Stimulated activated CD4-positive, alpha-beta T cell treated with anti-CD3 and anti-CD28 coated beads, Interleukin-15, amount 100 ng/mL, for 1 hour (primary cell): ENCODE measurements at places on chromosomes 6 and 20.

GRCh38 chr6:15351631-15352030, 105.8 kb downstream of the JARID2 start:
- no peak for DNase-seq

DNA sequence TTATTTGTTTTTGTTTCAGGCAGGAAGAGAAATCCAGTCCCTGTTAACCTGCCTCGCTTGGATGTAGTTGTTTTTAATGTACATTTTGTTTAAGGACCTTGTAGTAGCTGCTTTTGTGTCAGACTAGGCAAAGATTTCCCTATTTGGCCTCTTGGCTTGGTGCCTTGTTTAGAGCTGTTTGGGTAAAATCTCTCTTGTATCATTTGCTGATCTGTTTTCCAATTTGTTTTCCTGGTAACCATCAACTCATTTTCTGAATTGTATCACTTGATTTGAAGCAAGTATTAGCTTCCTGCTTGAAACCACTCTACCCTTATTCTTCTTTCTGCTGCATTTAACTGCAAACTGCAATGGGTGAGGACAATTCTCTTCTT, 160.7 kb downstream of the ZFAND3 start:
- DNase-seq, result no peak

GRCh38 chr20:18202966-18203365, 65.3 kb downstream of the KAT14 start:
- no peak for DNase-seq

DNA sequence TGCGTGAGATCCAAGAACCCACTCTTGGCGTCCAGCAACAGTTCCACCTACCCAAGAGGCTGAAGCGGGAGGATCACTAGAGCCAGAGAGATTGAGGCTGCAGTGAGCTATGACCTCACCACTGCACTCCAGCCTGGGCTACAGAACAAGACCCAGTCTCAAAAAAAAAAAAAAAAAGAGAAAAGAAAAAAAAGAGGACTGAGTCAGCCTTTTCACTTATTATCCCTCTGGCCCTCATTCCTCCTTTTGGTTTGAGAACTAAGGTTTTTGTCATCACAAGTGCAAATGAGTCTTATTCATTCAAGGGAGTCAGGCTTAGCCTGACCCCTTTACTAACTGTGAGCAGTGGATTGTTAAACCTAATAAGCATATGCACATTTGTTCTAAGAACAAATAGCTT, 37.9 kb upstream of the JARID2 start:
- DNase-seq, result no peak

- DNase-seq, result no peak
Measured at GRCh38 chr6:108052706-108053105, 21.8 kb downstream of the OSTM1 start.

DNA sequence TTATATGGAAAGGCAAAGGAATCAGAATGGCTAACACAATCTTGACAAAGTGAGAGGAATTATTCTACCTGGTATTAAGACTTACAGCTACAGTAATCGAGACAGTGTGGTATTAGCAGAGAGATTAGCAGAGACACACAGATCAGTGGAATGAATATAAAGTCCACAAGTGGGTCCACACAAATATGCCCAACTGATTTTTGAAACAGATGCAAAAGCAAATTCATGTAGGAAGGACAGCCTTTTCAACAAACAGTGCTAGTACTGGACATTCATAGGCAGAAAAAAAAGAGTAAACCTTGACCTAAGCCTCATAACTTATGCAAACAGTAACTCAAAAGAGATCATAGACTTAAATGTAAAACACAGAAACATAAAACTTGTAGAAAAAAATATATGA, 22.6 kb downstream of the HACE1 start:
- no peak for DNase-seq

DNA sequence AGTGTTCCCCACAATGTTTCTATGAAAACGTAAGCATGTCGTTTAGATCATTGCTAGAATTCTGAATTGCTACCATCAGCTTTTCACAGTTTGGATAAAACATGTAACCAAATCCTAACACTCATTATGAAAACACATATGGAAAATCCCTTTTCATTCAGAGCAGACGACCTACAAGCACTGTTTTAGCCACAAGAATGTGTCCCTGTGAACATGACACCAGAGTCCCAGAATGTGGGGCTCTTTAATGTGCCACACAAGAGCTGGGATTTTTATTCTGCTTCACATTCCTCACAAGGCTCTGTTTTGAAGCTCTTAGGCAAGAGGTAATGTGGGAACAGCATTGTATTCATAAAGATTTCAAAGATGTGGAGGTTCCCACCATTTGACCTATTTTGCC, 141.1 kb upstream of the CITED2 start:
- DNase-seq, result no peak

GRCh38 chr6:143322386-143322785, 128.1 kb downstream of the ADAT2 start:
- no peak for DNase-seq

DNA sequence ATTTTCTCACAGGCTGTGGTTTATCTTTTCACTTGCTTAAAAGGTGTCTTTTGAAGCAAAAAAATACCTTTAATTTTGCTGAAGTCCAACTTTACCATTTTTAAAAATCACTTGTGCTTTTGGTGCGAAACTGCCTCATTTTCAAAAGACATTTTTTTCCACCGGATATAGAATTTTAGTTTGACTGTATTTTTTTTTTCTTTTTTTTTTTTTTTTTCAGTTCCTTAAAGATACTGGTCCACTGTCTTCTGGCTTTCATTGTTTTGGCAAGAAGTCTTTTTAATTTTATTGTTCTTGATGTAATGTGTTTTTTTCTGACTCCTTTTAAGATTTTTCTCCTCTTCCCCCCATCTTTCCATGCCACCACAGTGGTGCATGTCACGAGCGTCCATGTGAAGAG, 198.2 kb downstream of the ARID1B start:
- no peak for DNase-seq

GRCh38 chr6:157194643-157195042, 128.7 kb downstream of the TMEM242 start:
- DNase-seq, result no peak

GRCh38 chr20:62745279-62745951, 36.8 kb downstream of the NTSR1 start:
- no peak for DNase-seq

- no peak for DNase-seq
Measured at GRCh38 chr6:136964398-136964797, 42.3 kb downstream of the SLC35D3 start.

GRCh38 chr6:161429921-161430490, 156.1 kb upstream of the AGPAT4 start:
- no peak for DNase-seq

- no peak for DNase-seq
Measured at GRCh38 chr20:31760519-31761240, 21.6 kb downstream of the TPX2 start.

DNA sequence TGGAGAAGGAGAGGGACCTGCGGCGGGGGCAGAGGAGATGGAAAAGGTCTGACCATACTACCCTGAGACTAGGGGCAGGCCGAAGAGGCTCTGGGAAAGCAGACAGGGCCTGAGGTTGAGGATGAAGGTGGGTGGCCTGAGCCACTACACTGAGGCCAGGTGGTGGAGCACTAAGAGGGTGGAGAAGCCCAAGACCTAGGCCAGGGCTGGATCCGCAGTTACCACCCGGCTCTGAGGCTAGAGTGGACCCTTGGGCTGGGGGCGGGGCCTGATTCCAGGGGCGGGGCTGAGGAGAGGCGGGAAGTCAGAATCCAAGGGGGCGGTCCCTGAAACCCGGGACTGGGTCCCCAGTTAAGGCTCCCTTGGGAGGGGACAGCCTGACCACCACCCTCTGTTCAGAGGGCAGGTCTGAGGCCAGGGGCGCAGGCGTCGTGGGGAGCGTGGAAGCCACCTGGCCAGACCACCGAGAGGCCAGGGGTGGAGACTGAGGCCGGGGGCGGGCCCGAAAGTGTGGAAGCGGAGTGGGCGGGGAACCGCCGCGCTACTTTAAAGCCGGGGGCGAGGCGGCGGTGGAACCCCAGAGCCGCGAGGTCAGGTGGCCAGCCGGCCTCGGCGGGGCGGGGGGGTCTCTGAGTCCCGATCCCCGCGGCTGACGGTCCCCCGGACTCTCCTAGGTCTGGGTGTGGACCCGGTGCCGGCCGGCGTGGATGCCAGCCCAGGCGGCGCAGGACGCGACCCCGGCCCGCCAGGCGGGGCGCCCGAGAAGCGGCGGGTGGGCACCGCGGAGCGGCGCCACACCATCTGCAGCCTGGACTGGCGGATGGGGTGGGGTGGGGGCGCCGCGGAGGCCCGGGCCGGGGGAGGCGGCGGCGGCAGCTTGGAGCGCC, 8.3 kb downstream of the CCM2L start:
- peak; percentile 7 for DNase-seq

- no peak for DNase-seq
Measured at GRCh38 chr6:155349129-155349528, 34.8 kb upstream of the TFB1M start.

- DNase-seq, result peak; percentile 18
Measured at GRCh38 chr20:43915211-43916072, 790 bp downstream of the TOX2 start.

DNA sequence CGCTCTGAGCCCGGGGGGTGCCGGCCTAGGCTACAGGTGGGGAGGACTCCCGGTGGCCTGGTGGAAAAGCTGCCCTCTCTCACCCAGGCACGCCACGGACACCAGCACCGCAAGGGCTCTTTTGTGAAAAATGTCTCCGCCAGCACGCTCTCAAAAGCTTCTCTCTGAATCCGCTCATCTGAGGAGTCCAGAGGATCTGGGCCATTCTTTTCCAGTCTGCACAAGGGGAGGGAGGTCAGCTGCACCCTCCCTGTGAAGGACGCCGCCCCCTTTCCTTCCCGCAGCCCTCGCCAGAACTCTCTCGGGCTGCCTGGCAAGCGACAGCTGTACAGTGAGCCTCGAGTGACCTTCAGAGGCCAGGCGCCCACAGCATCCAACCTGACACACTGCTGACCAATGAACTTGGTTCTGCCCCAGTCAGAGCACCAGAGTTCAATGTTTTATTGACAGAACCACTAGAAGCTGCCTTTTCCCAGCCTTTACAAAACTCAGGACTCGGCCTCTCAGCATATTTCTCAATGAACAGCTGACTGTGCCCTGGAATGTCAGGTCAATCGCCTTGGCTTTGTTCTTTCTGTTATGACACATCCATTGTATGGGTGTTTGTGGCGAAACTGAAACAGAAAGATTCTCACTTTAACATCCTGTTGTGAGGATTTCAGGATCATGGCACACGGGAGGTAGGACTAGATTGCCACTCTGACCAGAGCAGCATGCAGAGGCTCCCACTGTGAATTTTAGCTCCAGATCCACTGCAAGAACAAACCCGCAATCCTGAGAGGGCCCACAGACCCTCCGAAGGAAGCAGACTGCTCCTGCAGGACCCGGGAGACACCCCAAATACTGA, 26.7 kb downstream of the SERPINB9 start:
- no peak for DNase-seq

- DNase-seq, result no peak
Measured at GRCh38 chr6:90445533-90446108, 141.3 kb downstream of the MAP3K7 start.

DNA sequence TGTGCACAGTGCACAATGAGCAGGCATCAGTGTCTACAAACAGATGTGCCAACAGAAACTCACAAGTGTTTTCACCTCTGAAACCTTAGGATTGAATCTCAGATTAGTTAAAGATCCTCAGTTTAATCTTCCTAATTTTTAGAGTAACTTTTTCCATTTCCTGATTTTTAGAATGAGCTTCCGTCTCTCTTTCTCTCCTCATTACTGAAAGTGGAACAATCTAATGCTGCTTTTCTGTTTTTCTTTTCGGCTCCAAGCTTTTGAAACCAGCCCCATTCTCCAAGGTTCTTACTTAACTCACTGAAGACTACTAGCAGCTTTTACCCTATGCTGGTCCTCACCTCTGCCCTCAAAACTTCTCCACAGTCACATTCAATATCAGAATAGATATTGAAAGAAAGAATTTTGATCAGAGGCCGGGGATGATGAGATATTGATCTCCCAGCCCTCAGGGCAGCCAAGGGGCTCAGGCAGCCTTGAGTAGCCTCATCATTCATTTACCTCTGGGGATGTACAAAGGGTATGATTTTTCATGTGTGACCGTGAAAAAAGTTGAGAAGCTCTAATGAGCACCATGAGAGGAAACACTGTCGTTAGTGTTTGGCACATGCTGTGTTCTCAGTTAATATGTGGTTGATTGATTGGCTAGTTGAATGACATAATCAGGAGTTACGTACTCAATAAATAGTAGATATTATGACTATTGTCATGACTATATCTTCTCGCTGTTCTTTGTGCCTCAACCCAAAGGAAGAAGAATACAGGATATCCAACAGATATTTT, 11.9 kb upstream of the STK38 start:
- DNase-seq, result no peak

- no peak for DNase-seq
Measured at GRCh38 chr6:167094436-167094819, 28.5 kb upstream of the CCR6 start.

DNA sequence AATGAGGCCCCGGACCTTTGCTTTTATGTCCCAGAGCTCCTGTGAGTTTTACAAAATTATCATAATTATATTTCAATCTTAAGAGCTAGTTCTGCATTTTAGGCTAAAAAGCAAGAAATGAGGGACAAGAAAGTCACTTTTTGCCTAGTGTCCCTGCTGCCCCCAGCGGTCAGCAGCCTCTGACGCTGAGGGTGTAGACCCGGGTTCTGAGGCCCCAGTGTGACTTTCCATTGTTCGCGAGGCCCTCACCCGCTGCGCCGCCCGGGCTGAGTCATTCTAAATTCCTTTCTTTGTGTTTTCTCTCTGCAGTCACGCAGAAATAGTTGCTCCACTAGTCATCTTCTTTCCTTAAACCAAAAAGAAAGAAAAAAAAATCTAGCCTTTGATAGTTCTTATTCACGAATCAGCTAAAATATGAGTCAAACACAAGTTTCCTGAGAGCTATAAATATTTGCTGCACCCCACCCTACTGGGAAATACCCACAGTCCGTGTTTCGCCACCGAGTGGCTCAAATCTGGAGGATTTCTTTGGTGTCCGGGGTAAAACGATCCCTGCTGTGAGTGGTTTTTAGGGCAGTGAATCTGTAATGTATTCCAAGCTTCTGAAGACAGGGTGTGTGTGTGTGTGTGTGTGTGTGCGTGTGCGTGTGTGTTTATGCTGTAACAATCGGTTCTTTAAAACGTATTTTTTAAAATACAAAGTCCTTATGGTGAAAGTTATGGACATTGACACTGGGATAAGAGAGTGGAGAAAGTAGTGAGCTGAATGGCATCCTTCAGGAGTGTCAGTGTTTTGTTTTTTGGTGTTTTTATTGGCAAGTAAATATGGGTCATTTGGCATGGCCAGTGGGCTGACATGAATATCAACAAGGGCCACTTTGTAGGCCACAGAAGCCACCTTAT, 59.7 kb upstream of the EEF1A1 start:
- DNase-seq, result peak; percentile 67

DNA sequence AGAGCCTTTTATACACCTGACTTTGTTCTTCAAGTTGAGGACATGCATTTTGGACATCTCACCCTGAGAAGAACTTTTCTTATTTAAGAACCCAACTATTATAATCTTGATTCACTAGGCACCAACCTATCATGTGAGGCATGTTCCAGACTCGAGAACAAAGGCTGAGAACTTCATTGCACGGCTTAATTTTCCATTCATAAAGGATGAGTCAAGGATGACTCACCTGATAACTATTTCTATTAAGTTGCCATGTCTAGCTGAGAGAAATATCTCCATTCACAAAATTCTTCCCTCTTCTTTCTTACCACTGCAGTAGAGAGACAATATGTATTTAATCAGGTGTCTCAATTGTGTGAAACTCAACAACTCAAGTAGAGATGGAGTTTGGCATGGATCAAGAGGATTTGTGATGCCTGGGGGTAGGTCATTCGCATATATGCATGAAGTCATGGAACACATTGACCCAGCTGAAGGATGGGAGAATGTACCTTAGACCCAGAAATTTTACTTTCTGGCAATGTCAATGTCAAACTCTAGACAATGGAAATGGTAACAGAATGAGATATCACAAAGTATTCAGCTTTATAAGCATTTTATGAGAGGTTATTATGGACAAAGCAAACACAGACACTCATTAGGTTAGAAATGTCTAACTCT, 208.7 kb upstream of the PRND start:
- no peak for DNase-seq
